ENCODE measurements at places on chromosomes 13 and 19.

DNA sequence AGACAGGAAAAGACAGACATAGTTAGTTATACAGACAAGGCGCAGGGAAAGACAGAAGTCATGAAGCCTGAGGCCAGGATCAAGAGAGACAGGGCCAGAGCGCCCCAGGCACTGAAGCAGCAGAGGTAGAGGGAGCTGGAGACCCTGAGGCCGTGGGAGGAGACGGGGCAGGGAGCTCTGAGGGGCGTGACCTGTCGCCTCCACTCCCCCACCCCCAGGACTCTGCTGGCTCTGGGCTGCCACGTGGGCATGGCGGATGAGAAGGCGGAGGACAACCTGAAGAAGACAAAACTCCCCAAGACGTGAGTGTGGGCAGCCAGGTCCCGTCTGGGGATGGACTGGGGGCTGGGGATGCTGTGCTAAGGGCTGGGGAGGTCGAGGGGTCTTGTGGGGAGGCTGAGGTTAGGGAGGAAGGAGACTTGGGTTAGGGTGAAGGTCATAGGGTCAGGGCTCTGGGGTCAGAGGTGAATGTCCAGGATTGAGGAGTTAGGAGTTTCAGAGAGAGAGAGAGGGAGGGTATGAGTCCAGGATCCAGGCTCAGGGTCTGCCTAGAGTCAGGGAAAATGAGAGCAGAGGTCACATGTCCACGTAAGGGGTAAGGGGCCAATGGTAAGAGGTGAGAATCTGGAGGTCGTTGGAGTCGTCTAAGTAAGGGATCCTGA lies 31.1 kb downstream of the RYR1 start:
- no peak overlapping the region for H3K27ac ChIP-seq
- H3K4me1 ChIP-seq, result no peaks in the 10 kb centered on the region
- DNase-seq, result no peak
- H3K4me3 ChIP-seq, result no peak overlapping the region

GRCh38 chr13:109778102-109778542 lies 8.3 kb downstream of the IRS2 start:
- no peak for DNase-seq
- no peaks in the 10 kb centered on the region for H3K27me3 ChIP-seq
- peak overlapping the region; percentile 87 for H3K27ac ChIP-seq
- H3K4me1 ChIP-seq, result peaks cover 45% of the 10 kb centered on the region

- H3K4me1 ChIP-seq, result no peaks in the 10 kb centered on the region
- no peak overlapping the region for H3K27ac ChIP-seq
- H3K36me3 ChIP-seq, result no peaks in the 10 kb centered on the region
- H3K27me3 ChIP-seq, result no peaks in the 10 kb centered on the region
Observed at GRCh38 chr13:87235621-87236020, 435.6 kb upstream of the SLITRK5 start.

GRCh38 chr13:36788276-36788675 lies 30.7 kb upstream of the RFXAP start:
- H3K36me3 ChIP-seq, result no peaks in the 10 kb centered on the region
- DNase-seq, result no peak
- H3K4me3 ChIP-seq, result no peak overlapping the region
- peaks cover 16% of the 10 kb centered on the region for H3K4me1 ChIP-seq
- peak overlapping the region; percentile 52 for H3K27ac ChIP-seq

DNA sequence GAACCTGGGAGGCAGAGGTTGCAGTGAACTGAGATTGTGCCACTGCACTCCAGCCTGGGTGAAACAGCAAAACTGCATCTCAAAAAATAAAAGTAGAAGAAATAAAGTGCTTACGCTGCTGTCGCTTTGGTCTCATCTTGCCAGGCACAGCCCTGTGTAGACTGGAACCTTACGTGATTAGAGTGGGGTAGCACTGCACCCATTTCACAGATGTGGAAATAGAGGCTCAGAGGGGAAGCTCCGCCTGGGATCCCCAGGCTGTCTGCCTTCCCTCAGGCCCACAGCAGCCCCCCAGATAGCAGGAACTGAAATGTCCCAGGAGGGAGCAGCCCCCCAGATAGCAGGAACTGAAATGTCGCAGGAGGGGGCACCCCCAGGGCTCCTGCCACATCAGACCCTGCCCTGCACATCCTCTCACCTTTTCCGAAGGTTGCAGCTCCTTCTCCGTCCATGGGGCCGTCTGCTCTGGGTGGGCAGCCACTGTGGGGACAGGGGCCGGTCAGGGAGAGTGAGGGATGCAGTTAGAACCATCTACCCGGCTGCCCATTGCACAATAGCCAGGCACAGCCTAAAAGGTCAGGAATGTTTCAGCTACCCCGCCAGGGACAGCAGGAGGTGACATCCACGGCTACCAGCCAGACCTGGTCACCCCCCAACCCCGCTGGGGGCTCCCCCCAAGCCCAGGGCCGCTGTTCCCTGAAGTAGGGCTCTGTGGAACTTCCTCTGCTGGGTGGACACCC lies 1.9 kb downstream of the PLIN4 start:
- DNase-seq, result no peak
- H3K4me3 ChIP-seq, result no peak overlapping the region
- no peak overlapping the region for H3K27ac ChIP-seq

GRCh38 chr13:79352107-79352506 lies 53.9 kb downstream of the RBM26 start:
- no peak overlapping the region for H3K27ac ChIP-seq
- H3K27me3 ChIP-seq, result no peaks in the 10 kb centered on the region
- peaks cover 86% of the 10 kb centered on the region for H3K36me3 ChIP-seq
- H3K4me1 ChIP-seq, result no peaks in the 10 kb centered on the region

GRCh38 chr19:49396738-49397505 lies 8.9 kb downstream of the KASH5 start:
- no peak overlapping the region for H3K27ac ChIP-seq
- H3K36me3 ChIP-seq, result no peaks in the 10 kb centered on the region
- H3K27me3 ChIP-seq, result no peaks in the 10 kb centered on the region
- no peak overlapping the region for H3K4me3 ChIP-seq

GRCh38 chr13:90787007-90787406 lies 560.5 kb upstream of the MIR17HG start:
- no peaks in the 10 kb centered on the region for H3K4me1 ChIP-seq
- no peak overlapping the region for H3K4me3 ChIP-seq
- no peaks in the 10 kb centered on the region for H3K27me3 ChIP-seq
- DNase-seq, result no peak

GRCh38 chr13:39935155-39935554 lies 279.7 kb downstream of the COG6 start:
- no peak for DNase-seq
- H3K4me3 ChIP-seq, result no peak overlapping the region
- no peaks in the 10 kb centered on the region for H3K27me3 ChIP-seq
- no peaks in the 10 kb centered on the region for H3K4me1 ChIP-seq

DNA sequence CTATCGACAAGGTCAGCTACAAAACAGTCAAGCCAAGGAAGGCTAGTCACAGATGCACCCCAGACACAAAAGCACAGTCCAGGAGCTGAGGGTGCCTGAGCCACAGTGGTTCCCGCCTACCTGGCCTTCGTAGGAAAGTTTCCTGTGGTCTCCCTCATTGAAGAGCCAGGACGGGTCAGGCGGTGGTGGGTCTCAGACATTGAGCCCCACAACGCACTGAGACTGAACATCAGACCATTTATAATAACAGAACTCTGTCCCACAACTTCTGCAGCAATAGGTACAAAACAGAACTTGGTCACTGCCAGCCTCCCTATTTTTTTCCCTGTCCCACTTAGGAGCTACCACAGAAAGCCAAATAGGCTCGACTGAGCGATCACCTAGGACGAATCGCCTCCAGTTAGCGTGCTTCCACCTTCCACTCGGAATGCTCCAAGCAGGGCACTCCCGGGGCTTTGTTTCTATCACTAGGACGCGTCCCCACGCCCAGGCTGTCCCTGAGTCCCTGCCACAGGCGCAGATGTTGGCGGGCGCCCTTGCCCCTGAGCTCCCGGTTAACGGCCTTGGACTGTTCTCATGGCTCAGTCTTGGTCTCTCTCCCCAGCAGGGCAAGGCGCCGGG lies 640 bp upstream of the ZNF544 start:
- no peak for DNase-seq
- H3K4me1 ChIP-seq, result peaks cover 5% of the 10 kb centered on the region
- peak overlapping the region; percentile 61 for H3K4me3 ChIP-seq
- peaks cover 35% of the 10 kb centered on the region for H3K36me3 ChIP-seq

- H3K4me1 ChIP-seq, result no peaks in the 10 kb centered on the region
- H3K36me3 ChIP-seq, result no peaks in the 10 kb centered on the region
- H3K27me3 ChIP-seq, result peaks cover 3% of the 10 kb centered on the region
- H3K4me3 ChIP-seq, result no peak overlapping the region
Observed at GRCh38 chr13:26882731-26883130, 122.1 kb upstream of the GPR12 start.

DNA sequence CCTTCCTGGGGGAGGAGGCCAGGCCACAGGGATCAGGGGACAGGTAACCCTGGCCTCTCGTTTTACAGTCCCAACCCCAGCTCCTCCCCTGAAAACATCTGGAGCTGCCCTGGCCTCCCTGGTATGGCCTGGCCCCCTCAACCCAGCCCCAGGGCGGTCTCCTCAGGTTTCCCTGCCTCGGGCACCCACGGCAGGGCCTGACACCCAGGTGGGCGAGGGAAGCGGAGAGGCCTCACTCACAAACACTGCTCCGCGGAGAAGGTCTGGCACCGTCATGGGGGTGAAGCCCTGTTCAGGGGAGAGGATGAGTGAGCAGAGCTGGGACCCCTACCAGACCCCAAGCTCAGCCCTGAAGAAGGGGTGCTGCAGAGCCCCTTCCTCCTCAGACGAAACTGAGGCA lies 6.5 kb upstream of the CCER2 start:
- no peaks in the 10 kb centered on the region for H3K4me1 ChIP-seq
- no peak overlapping the region for H3K27ac ChIP-seq
- no peak for DNase-seq

- H3K4me3 ChIP-seq, result no peak overlapping the region
- peak; percentile 50 for DNase-seq
- no peak overlapping the region for H3K27ac ChIP-seq
Observed at GRCh38 chr19:4357095-4357797, 13.9 kb downstream of the MPND start.

DNA sequence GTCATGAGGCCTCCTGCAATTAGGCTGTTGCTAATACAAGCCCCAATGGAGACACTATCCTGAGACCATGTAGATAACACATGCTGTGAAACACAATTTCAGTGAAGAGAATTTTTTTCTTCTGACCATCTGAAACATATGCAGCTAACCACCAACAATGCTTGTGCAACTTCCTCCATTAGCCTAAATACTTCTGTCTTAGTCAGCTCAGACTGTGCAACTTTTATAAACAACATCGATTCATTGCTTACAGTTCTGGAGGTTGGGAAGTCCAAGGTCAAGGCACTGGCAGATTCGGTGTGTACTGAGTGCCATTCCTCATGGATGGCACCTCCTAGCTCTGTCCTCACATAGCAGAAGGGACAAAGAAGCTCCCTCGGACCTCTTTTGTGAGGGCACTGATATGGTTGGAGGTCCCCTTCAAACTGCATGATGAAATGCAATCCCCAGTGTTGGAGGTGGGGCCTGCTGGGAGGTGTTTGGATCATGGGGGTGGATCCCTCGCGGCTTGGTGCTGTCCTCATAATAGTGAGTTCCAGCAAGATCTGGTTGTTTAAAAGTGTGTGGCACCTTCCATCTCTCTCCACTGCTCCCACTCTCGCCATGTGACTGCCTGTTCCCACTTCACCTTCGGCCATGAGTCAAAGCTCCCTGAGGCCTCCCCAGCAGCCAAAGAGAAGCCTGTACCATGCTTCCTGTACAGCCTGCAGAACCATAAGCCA lies 27.7 kb downstream of the STK24 start:
- H3K4me1 ChIP-seq, result peaks cover 26% of the 10 kb centered on the region
- peaks cover 50% of the 10 kb centered on the region for H3K36me3 ChIP-seq

- no peaks in the 10 kb centered on the region for H3K36me3 ChIP-seq
- H3K4me1 ChIP-seq, result no peaks in the 10 kb centered on the region
- no peaks in the 10 kb centered on the region for H3K27me3 ChIP-seq
- no peak overlapping the region for H3K4me3 ChIP-seq
Observed at GRCh38 chr13:48028066-48028465, 9.5 kb upstream of the NUDT15 start.
